ENCODE measurements at places on chromosomes 6 and 20.

- no peak for DNase-seq
These were observed 106.9 kb downstream of the TRDN start for GRCh38 chr6:123529843-123530242.

DNA sequence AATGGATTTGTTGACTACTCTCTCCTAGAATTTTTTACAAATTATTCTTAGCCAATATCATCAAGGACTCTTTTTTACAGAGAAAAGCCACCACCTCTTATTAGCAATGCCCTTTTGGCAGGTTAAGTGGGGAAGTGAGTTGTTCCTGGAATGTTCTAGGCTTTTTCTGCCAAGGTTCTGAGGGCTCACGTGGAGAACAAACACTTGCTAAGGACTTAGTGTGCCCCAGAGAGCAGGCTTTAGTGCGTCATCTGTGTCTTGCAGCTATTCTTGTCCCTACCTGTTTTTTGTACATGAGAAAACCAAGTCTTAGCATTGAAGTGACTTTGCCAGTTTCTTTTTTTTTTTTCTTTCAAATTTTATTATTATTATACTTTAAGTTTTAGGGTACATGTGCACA is 33.5 kb downstream of the CFAP61 start:
- DNase-seq: no peak

DNA sequence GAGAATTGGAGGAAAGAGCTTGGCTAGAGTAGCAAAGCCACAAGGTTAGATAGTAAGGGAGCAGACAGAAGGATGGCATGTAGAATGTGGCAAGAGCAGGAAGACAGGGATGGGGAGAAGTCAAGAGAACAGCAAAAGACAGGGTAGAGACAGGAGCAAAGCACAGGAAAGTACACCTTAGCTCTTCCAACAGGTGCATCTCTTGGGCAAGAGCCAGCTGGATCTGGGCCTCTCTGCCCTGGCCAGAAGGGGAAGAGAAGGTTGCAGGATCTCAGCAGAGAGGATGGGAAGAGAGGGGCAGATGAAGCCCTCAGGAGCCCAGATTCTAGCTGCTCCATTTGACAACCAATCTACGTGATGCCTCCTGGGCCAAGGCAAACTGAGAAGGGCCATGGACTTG is 16.7 kb downstream of the SCUBE3 start:
- DNase-seq: no peak

- no peak for DNase-seq
These were observed 26.4 kb downstream of the COX4I2 start for GRCh38 chr20:31663838-31664695.

DNA sequence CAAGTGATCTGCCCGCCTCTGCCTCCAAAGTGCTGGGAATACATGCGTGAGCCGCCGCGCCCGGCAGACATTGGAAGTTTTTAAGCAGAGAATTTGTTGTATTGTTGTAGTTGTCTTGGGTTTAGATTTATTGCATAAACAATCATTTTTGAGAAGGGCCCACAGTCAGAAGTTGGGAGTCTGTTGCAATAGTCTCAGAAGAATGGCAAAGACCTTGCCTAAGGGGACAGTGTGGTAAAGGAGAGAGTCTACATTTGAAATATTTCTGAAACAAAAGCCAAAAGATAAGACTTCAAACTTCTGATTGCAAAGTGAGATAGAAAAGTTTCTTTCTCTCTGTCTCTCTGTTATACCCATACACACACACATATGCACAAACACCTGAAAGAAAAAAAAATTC is 22.5 kb downstream of the HFE start:
- DNase-seq: no peak

GRCh38 chr20:50993876-50994275 is 29.0 kb downstream of the KCNG1 start:
- DNase-seq: no peak

- no peak for DNase-seq
These were observed 431.0 kb upstream of the IRAK1BP1 start for GRCh38 chr6:78436335-78436734.

- no peak for DNase-seq
These were observed 24.4 kb upstream of the PRND start for GRCh38 chr20:4697189-4697830.

- no peak for DNase-seq
These were observed 116.6 kb upstream of the RPS6KA2 start for GRCh38 chr6:166743406-166744222.

All from activated gamma-delta T cell (primary cell).